Esophagus squamous epithelium (tissue), 5 donors: ENCODE measurements at places on chromosomes 16 and 17.

GRCh38 chr16:49094471-49094870 is 187.2 kb downstream of the CBLN1 start:
- DNase-seq = no peak

DNA sequence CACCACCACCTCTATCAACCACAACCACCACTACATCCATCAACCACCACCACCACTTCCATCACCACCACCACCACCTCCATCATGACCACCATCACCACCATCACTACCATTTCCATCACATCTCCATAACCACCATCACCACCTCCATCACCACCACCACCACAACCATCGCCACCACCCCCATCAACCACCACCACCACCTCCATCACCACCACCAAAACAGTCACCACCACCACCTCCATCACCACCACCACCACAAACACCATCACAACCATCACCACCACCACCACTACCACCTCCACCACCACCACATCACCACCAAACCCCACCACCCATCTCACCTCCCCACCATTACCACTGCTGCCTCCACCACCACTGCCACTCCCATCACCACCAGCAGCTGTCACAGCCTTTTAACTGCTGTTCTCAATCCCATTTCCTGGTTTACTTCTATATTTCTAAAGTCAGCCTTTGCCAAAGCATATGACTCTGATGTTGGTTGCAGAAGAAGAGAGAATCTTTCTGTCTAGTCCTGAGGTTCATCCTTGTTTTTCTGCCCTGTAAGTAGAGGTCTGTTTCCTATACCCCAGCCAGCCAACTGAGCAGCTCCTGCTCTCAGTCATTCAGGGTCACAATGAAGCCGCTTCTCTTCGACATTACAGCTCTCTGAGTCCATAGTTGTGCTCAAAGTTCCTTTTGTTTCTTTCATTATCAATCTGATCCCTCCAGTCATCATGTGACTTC is 14.0 kb downstream of the MARCHF10 start:
- no peak for DNase-seq

- no peak for DNase-seq
These were observed 6.8 kb downstream of the TNFAIP1 start for GRCh38 chr17:28342313-28342712.

GRCh38 chr16:47475786-47476185 is 14.7 kb downstream of the PHKB start:
- no peak for DNase-seq

DNA sequence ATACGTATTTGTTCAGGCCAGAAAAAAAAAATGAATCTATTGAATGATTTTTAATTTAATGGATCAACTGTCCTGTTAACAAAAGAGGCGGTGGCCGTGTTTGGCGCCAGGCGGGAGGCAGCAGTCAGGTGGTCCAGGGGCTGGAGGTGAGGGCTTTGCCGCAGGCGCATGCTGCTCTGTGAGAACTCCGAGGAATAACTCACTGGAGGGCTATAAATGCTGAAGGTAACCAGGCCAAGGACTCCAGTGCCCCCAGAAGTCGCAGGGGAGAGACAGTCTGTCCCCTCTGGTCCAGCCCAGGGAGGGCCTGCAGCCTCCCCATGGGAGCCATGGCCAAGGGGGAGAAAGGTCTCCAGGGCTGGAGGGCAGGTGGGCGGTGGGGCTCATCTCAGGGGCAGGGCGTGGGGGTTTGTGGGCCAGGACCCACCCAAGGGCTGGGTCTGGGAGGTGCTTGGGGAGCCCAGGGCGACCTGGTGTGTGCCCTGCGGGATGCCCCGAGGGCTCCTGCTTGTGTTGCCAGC is 7.1 kb upstream of the BAHCC1 start:
- DNase-seq = no peak

DNA sequence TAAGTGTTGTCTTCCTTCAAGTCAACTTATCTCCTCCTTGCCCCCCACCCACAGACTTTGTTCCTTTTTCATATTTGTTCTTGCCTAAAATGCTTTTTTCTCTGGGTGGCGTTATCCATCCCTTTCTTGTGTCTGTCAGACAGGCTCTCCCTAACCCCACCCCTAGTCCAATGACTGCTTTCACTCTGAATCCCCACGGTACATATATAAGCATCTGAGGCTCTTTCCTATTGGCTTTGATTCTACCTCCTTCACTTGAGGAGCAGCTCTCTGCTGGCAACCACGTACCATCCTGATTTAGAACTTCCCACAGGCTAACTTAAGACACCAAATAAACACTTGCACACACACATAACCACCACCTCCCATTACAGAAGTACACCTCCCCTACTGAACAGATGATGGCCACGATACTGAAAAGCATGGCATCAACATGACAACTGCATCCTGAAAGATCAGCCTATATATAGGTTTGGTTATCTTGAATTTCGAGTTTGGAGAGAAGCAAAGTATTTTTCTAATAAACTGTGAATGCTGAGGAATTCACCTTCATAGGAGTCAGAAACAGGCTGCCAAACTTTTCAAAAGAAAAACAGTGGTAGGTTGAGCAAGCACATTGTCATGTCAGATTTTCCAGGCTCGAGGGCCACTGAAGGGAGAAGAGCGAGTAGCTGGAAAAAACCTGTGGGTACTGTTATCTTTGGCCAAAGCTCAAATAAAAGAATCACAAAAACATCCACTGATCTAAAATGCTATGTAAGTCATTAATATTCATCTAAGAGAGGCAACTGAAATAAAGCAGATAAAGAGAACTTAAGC is 24.3 kb downstream of the STAT3 start:
- DNase-seq = no peak

DNA sequence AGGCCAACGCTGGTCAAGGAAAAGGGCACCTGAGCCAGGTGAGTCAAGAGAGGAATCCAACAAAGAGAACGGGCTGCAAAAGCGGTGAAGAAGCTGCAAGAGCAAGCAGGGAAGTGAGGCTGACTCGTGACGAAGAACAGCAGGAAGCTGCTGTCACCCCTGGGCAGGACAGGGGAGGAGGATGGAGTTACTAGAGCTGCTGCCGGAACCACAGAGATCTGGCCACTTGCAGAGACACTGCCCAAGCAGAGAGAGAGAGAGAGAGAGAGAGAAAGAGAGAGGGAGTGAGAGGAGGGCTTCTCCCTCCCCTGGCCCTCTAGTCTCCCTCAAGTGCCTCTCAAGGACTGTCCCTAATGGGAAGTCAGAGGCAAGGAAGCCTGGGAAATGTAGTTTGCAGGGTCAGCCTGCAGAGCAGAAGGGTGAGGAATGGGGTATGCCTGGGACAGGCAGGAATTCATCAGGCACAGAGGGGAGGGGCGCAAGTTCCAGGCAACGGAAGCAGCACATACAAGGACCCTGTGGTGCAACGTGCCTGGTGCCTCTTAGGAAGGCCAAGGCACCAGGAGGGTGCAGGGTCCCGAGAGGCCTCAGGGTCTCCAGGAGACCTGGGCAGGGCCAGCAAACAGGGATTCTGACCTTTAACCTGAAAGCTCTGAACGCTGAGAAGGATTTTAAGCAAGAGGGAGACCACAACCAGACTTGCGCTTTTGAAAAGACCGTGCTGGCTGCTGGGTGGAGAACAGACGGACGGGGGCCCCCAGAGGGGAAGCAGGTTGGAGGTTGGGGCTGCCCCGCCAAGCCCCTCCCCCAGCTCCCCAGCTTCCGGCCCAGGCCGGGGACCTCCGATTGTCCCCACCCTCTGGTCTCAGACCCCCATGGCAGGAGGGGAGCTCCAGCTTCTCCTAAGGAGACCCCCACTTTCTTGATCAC is 45.8 kb upstream of the CIBAR2 start:
- no peak for DNase-seq

DNA sequence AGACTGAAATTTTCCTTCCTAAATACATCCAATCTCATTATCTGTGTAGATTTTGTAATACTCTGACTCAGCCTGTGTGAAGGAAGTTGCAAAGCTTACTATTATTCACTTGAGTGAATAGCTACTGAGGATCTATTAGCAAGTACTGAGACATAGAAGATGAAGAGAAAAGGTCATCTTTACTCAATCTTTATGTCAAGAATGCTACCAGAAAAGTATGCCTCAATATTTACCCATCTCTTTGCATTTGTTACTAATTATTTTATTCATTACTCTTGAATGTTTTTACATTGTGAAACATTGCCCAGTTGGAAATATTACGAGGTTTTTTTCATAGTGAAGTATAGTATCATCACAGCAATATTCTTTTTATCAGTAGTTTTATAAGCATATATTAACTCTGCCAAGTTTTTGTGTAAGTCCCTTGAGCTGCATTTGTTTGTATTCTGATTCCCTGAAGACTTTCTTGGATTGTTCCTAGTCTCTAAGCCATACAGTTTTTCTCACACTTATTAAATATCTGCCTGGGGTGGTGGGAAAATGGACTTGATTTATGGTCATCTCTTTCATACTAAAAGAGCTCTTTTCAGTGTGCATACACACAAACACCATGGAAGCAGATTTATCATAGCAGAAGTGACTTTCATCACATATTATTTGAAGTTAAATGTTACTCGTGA is 110.4 kb downstream of the MRTFB start:
- no peak for DNase-seq

- DNase-seq = no peak
These were observed 8.7 kb downstream of the CORO7 start for GRCh38 chr16:4407543-4408322.

DNA sequence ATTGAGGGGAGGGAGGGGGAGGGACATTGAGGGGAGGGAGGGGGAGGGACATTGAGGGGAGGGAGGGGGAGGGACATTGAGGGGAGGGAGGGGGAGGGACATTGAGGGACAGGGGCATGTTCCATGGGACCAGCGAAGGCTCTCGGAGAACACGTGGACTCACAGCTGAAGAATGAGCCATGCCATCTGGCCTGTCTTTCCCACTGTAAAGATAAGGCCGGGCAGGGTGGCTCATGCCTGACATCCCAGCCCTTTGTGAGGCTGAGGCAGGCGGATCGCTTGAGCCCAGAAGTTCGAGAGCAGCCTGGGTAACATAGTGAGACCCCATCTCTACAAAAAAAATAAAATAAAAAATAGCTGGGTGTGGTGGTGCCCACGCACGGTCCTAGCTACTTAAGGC is 32.5 kb downstream of the RPH3AL start:
- DNase-seq = no peak

DNA sequence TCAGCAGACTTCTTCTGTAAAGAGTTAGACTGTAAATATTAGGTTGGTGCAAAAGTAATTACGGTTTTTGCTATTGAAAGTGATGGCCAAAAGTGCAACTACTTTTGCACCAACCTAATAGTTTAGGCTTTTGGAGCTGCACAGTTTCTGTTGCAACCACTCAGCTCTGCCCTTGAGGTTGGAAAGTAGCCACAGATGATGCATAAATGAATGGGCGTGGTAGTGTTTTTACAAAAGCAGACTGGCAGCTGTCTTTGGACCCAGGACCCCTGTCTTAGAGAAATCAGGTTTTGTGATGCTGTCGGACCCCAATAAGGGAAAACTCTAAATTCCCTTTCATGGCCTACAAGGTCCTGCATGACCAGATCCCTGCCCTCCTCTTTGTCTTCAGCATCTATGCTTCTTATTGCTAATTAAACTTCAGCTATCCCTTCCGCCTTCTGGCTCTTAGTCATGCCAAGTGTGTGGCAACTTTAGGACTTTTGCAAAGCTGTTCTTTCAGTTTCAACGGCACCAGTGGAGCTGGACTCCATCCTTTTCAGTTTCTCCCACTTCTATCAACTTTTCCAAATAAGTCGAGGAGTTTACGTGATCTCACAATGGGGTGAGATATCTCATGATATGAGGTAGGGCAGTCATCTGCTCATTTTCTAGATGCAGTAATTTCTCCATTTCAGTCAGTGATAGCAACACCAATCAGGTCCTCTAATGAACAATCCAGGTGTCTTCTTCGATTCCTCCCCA is 232.3 kb downstream of the XYLT1 start:
- DNase-seq = no peak

DNA sequence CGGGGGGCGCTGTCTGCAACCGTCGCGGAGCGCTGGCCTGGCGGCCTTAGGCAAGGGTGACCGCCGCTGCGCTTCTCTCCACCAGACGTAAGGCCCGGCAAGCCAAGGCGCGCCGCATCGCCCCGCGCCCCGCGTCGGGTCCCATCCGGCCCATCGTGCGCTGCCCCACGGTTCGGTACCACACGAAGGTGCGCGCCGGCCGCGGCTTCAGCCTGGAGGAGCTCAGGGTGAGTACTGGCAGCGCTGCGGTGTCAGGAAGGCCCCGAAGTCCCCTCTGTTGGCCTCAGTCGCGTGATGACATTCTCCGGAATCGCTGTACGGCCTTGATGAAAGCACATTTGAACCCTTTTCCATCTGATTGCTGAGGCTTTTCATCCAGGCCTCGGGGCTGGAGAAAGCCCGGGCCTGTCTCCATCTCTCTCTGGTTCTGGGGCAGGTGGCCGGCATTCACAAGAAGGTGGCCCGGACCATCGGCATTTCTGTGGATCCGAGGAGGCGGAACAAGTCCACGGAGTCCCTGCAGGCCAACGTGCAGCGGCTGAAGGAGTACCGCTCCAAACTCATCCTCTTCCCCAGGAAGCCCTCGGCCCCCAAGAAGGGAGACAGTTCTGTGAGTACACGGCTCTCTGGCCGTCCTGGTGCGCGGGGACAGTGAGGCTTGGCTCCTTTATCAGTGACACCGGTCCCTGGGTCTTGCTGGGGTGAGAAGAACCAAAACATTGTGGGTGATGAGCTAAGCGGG is 831 bp downstream of the RPL13 start:
- DNase-seq = no peak

GRCh38 chr17:75681289-75681688 is 14.2 kb downstream of the SAP30BP start:
- no peak for DNase-seq

- DNase-seq = no peak
These were observed 157.7 kb downstream of the CDH11 start for GRCh38 chr16:64964126-64964540.

DNA sequence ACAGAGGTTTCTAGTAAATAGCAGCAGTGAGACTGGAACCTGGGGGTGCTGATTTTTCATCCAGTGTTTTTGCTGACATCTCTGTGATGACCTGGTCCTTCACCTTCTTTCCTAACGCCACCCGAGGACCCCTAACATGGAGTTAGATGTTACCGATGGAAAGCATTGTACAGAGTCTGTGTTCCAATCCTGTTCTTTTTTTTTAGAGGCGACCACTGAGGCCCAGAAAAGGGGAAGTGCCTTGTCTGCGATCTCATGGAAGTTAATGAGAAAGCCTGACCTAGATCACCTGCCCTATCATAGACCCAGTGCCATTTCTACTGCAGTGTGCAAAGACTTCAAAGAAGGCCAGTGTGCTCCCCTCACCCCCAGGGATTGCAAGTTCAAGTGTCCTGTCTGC is 362.5 kb downstream of the CA10 start:
- no peak for DNase-seq

- no peak for DNase-seq
These were observed 135.8 kb downstream of the CPPED1 start for GRCh38 chr16:12667909-12668308.
